ENCODE measurements at places on chromosomes 13 and 19.

DNA sequence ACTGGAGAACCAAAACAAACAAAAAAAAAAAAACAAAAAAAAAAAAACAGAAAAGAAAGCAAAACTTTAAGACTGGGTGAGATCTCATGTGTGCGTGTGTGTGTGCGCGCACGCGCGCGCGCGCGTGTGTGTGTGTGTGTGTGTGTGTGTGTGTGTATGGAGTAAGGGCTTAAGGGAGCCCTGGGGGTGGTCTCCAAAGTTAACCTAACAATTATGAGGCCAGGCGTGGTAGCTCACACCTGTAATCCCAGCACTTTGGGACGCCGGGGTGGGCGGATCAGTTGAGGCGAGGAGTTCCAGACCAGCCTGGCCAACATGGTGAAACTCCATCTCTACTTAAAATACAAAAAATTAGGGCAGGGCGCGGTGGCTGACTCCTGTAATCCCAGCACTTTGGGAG lies 46.7 kb downstream of the CYP4F22 start:
- DNase-seq, result no peak

GRCh38 chr13:109963960-109964563 lies 177.7 kb upstream of the IRS2 start:
- DNase-seq, result no peak

- DNase-seq, result no peak
Observed at GRCh38 chr19:38773469-38774177, at the start of gene LGALS7. TSS of gene LGALS7 (minus strand) at chr19:38773517. CDS start at chr19:38773492, 25 bp downstream.

- no peak for DNase-seq
Observed at GRCh38 chr13:77554069-77554468, 18.6 kb downstream of the SCEL start.

- DNase-seq, result no peak
Observed at GRCh38 chr19:6500837-6501739, 1.0 kb downstream of the TUBB4A start.

DNA sequence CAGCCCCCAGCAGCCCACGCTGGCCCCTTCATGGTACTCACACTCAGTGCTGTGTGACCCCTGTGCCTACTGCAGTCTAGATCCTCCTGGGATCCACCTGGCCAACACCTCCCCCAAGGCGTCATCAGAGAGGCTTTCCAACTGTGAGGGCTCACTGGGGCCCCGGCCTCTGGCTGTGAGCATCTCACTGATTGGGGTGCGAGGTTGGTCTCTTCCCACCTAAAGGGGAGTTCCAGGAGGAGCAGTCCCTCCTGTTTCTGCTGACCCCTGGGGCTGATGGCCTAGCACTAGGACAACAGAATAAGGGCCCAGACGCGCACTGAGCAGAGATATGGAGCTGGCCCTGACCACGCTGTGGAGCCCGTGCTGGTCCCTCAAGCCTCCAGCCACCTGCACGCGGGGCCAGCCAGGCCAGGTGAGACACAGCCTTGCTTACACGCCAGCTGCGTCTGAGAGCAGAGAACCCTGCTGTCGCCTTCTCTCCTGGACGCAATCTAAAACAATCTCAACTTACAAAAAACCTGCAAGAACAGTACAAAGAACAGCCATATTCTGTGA lies 32.2 kb downstream of the ELL start:
- no peak for DNase-seq

GRCh38 chr19:57935731-57936130 lies 529 bp upstream of the ZNF418 start:
- DNase-seq, result no peak

DNA sequence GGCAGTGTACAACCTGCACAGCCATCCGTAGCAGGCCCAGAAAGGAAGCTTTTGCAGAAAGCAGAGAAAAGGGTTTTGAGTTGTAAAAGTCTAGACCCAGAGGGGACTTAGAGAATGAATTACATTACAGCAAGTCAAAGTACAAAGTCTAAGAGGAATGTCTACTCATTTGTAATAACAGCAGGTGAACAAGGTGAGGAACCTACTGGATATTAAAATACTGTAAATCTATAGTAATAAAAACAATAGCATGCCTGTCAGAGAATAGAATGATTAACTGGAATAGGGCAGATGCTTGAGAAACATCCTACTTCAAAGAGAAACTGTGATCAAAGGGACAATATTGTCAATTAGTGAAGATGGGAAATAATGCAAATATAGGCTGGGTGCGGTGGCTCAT lies 18.3 kb upstream of the ZNF414 start:
- DNase-seq, result no peak
